Stimulated activated CD8-positive, alpha-beta memory T cell treated with anti-CD3 and anti-CD28 coated beads, Interleukin-4, amount 100 ng/mL, for 24 hours (primary cell): ENCODE measurements at places on chromosomes 7 and 10.

- DNase-seq: no peak
Measured at GRCh38 chr7:80720146-80720545, 81.7 kb downstream of the CD36 start.

GRCh38 chr10:30228417-30229036 is 120.6 kb downstream of the MTPAP start:
- no peak for DNase-seq

- DNase-seq: no peak
Measured at GRCh38 chr10:69419744-69420126, 3.0 kb upstream of the TACR2 start.

GRCh38 chr7:156638443-156639077 is 2.0 kb upstream of the RNF32 start:
- DNase-seq: no peak

- DNase-seq: no peak
Measured at GRCh38 chr7:132537456-132538145, 38.7 kb downstream of the PLXNA4 start.

DNA sequence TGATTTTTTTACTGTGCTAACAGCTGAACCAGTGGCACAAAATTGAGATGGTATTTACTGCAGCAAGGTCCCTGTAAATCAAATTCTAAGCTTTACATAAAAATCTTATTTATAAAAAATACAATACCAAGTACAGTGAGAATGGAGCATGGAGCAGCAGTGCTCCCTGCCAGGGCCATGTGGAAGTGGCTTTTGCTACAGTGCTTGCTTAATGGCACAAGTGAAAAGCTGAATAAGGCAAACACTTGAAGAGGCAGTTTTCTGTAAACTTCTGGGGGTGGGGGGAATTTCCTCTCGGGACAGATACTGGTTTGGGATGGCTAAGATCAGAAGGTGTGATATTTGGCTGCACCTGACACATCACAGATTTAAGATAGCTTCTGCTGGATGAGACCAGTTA is 27.5 kb downstream of the AP3M1 start:
- DNase-seq: no peak

- no peak for DNase-seq
Measured at GRCh38 chr10:4111643-4112042, 326.6 kb upstream of the KLF6 start.
